ENCODE measurements at places on chromosomes 1 and 21. TPM values are rescaled to one million over a fixed set of nuclear protein-coding genes. Genes with fewer than 3 reads are reported as not detected.

DNA sequence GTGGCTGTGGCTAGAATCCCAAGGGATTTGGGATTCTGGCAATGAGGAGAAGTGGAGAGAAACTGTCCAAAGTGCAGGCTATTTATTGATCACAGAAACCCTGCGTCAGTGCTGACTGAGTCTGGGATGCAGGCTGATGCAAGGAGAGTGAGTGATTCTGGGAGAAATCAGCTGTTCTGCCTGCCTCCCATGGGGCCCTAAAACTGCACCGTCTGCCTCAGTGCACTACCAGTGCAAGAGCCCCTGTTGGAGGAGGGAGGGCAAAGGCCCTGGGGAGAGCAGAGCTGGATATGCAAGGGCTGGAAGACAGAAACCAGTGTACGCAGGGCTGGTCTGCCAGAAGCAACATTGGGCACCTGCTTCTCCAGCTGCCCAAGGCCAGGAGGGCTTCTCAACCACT is 42.6 kb downstream of the C1orf198 start:
- no peak for DNase-seq

Gene TEX35
- total RNA-seq: not detected

DNA sequence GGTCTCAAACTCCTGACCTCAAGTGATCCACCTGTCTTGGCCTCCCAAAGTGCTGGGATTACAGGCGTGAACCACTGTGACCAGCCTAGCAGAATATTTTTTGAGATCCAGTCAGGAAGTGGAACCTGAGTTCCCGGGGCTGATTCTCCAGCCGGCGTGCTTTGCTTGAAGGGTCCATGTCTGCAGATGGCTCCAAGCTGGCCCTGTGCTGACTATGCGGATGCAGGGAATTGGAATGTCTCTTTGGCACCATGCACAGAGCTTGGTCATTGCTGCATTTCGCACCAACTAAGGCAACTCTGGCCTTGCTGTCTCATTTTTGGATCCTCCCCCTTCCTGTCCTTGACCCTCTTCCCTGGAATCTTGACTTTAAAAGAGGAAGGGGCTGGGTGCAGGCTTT is 28.1 kb downstream of the ARHGEF10L start:
- no peak for DNase-seq

GRCh38 chr1:205930799-205931281 is 12.4 kb downstream of the SLC26A9 start:
- no peak for DNase-seq

- DNase-seq: no peak
Measured at GRCh38 chr1:109152196-109152595, 38.3 kb downstream of the ELAPOR1 start.
